ENCODE measurements at places on chromosomes 2 and 18.

- DNase-seq, result no peak
Measured at GRCh38 chr2:154381931-154382794, 316.3 kb upstream of the KCNJ3 start.

DNA sequence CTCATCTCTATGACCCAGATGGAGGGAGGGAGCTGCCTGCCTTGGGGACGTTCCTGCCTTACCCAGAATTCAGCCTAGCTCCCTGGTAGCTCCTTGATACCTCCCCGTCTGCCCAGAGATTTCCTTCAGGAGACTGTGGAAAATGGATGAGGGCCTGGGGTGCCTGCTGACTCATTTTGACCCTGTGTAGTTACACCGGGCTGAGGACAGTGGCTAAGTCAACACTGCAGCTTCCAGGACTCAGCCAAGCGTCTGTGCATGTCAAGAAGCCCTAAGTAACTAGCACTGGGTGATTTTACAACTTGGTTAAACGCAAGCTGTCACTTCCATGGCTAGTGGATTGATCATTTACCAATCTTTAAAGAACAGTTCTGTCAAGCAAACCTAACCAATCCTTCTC lies 23.3 kb upstream of the EPAS1 start:
- no peak for DNase-seq

DNA sequence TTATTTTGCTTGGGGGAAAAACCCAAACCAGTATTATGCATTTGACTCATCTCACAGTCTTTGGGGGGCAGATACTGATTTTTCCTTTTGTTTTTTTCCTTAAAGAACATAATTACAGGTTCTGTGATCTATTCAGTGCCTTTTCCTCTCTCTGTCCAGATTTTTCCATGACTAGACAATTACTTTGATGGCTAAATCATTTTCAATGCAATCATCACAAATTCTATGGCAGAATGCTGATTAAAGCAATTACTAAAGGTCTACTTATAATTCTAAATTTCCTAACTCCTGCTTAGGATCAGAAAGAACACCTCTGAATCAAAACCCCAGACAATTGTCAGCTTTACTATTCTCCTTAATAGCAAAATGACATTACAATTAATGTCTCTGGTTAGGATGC lies 38.8 kb downstream of the POLR1A start:
- DNase-seq, result no peak

DNA sequence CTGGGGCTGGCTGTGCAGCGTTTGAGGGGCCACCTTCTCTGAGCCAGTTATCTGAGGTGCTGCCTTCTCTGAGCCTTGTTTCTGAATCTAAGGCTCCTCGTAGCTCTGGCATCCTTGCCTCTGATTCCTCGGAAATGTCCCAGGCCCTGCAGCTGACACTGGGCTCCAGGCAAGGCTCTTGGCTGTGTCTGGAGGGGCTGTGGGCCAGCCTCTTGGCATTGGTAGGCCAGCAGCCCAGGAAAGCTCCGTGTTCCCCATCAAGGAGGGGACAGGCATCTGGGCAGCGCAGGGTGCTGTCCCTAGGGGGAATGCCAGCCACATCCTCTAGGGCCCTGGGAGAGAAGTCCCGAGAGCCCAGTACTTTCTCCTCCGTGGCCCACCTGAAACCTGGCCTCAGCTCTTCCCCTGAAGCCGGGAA lies 40.7 kb upstream of the TAF1B start:
- no peak for DNase-seq

DNA sequence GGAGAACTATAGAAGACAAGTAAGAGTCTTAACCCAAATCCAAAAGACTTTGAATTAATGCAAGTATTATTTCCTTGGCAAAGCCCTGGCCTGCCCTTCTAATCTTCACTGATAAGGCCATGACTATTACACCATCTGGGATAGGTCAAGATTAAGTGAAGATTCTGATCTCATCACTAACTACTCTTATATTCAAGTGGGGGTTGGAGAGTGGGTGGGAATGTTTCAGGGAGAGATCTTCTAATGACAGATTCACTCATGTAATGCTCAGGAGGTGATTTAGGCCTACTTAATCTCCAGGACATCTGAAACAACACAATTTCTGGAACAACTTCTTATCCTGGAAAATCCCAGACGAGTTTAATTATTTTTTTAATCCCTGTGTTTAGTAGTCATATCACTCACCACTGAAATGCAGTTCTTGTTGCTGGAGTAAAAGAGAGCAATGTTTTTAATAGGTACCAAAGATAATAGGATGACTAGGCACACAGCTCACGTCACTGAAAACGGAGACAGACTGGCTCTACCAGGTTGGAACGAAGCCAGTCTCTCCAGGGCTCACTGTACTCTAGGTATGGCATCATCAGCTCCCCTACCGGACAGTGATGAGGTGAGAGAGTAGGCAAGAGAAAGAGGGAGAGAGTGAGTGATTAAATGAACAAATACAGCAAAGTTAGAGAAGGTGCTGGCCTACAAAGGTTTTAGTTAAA lies 133.1 kb downstream of the NCKAP5 start:
- no peak for DNase-seq

GRCh38 chr18:49856496-49856895 lies 43.2 kb upstream of the ACAA2 start:
- no peak for DNase-seq

- DNase-seq, result no peak
Measured at GRCh38 chr2:141590620-141591019, 540.2 kb downstream of the LRP1B start.

GRCh38 chr2:240333985-240334384 lies 101.5 kb upstream of the GPC1 start:
- no peak for DNase-seq

Data from stimulated activated CD4-positive, alpha-beta T cell treated with anti-CD3 and anti-CD28 coated beads, Interleukin-1b, Interleukin-23, amount 100 ng/mL, for 4 hours (primary cell).